ENCODE measurements at places on chromosomes 12 and 14.

- no peak for DNase-seq
Measured at GRCh38 chr12:26058308-26058707, 66.5 kb downstream of the BHLHE41 start.

GRCh38 chr12:30806989-30807694 is 52.4 kb upstream of the CAPRIN2 start:
- DNase-seq, result no peak

- no peak for DNase-seq
Measured at GRCh38 chr12:778615-779014, 26.2 kb downstream of the WNK1 start.

- DNase-seq, result no peak
Measured at GRCh38 chr14:52082903-52083302, 14.0 kb upstream of the NID2 start.

DNA sequence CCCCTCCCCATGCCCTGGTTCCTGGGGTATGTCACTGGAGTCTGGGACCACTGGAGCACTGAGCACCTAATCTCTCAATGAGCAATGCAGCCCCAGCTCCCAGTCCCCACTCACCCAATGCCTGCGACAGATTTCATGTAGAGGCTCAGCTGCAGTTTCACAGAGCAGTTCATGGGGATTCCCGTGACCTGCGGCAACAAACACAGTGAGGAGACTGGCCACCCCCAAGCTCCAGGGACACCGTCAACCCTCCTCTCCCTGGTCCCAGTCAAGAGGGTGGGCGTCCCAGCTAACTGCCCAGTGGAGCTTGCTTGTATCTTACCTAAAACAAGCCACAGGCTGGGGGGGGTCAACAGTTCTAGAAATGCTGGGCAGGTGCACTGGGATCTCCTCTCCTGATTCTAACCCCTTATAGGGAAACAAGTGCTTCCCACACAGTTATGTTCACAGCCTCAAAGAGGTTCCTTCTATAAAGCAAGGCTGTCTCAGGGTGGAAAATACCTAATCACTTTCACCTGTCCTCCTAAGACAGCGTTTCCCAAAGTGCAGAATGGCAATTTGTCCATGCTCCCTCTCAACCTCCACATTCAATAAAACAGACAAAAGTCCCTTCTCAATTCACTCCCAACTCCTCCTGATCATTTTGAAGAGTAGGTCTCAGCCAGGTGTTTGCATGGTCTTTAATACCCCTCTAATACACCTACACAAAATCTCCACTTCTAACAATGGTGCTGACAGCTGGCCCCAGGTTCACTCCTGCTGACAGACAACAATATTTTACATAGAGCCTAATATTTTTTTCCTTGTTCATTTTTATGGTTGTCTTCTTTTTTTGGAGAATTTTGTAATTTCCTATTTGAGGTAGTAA is 68.3 kb downstream of the SCARB1 start:
- DNase-seq, result no peak

- DNase-seq, result no peak
Measured at GRCh38 chr12:24177889-24178288, 228.4 kb upstream of the SOX5 start.

DNA sequence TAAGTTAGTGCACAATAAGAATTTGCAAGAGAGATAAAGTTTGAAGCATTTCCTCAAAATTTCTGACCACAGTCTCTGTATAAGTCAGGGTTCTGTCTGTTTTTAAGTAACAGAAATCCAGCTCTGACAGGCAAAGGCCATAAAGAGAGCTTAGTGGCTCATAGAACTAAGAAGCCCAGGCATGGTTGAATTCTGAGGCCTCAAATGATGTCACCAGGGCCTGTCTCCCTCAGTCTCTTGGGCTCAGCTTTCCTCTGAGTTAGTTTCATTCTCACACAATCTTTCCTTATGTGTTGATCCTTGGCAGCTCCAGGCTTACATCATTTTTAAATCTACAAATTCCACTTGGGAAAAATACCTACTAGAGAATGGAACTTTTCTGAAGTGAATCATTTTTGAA is 173.4 kb upstream of the ATP2B1 start:
- DNase-seq, result no peak

GRCh38 chr14:100747021-100747586 is 20.4 kb downstream of the DLK1 start:
- no peak for DNase-seq

GRCh38 chr14:52067873-52068614 is 815 bp downstream of the NID2 start:
- no peak for DNase-seq

- DNase-seq, result no peak
Measured at GRCh38 chr12:42923583-42923982, 334.0 kb upstream of the PRICKLE1 start.

DNA sequence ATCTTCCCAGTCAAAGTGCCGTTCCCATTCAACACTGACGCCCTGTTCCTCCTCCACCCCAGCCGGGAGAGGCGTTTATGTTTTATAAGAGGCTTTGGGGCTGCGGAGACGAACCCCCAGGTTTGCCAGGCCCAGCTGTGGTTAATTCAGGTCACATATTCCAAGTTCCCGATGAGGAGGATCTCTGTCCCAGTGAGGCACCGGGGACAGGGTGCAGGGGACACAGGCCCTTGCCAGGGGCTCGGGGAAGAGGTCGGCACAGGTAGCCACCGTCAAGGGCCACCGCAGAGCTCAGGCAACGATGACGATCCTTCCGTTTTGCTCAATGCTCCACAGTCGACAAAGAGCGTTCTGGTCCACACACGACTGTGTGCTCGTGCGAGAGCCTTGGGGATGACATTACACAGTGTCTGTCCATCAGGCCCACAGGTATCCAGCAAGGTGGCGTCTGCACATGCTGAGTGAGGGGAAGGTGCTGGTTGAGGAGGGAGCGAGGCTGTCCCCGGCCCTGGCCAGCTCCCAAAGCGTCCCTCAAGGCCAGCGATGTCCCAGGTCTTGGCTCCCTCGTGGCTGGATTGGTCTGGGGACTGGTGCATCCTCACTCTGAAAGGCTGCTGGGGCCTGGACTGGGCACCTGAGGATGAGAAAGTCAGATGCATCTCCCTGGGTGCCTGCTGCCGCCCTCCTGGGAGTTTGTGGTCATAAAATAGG is 189.2 kb upstream of the C14orf180 start:
- no peak for DNase-seq

DNA sequence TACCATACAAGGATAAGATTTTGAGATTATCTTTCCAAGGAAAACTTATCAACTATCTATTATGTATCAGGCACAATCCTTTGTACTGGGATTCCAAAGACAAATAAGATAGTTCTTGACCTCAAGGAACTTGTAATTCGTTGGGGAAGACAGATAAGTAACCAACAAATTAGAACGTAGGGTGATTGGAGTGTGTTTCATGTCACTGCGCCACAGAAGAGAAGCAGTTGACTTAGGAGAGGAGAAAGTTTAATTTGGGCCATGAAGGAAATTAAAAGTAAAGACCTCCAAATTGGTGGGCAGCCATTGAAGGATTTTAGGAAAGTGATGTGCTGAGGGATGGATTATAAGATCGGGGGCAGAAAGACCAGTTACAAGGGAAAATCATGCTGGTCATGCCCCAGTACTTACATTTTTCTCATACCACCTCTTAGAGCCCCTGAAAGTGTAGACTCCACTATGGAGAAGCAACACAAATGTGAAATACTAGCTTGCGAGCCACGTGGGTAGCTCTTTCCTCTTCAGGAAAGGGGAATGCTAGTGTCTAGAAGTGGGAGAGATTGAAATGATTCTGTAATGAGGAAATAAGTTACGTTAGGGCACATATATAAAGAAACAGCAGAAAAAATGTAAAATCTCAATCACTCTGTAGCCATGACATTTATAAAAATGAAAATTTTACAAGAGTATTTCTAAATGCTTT is 148.7 kb downstream of the ETV6 start:
- DNase-seq, result no peak

GRCh38 chr12:97948591-97948990 is 486.0 kb downstream of the RMST start:
- no peak for DNase-seq

GRCh38 chr12:116534311-116535121 is 24.7 kb upstream of the MAP1LC3B2 start:
- no peak for DNase-seq

DNA sequence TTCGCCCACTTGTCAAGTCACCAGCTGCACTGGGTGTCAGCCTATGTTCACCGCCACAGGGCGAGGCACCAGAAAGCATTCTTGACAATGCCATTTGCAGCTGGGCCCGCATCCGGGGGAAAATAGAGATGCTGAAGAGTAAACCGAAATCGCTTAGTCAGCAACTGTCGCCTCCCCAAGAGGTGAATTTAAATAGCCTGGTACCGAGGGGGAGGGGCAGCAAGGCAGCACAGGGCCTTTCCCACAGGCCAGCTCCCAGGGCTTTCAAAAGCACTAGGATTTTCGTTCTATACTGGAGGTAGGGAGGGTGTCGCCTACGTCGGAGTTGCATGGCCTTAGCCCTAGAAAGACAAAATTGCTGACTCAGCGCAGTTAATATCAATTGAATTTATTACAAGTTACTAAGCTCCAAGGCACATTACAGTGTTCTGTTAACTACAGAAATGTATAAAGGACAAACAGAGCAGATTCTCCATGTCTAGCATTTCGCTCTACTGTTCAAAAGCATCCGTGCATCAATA is 4.3 kb downstream of the IRF2BPL start:
- no peak for DNase-seq

DNA sequence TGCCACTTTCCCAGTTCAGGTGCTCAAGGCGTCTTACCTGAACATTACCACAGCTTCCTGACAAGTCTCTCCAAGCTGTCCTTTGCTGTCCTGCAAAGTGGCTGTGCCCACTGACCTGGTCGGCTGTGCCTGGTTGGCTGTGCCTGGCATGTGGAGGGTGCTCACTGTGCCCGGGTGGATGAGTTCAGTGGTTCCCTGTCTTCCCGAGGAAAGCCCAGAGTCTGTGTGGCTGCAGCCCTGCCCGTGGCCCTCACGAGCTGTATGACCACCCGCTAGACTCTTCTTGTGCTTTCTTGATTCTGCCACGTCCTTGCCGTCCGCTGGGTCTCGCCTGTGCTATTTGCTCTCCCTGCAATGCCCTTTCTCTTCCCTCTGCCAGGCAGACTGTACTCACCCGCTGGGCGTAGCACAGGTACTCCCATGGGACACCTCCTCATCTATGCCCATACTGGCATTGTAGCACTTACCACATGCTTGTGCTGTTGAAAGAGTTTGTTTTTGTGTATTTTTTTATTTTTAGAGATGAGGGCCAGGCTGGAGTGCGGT is 95.9 kb downstream of the TSPAN9 start:
- DNase-seq, result no peak

DNA sequence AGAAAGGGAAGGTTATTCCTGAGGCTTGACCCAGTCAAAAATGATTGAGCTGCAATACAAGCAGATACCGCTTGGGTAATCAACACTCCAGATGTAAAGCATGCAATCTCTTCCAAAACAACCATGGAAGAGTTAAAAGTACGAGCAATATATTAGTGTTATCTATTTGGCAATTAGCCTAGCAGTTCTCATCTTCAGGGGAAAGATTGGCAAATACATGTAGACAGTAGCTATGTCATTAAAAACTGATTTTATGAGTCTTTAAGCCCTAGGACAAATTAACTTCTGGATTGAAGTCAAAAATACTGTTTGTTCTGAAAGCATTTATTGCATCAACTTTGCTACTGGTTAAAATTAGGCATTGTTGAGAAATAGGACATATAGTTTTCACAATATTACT is 9.3 kb upstream of the GYS2 start:
- no peak for DNase-seq

GRCh38 chr14:25231004-25231403 is 181.1 kb upstream of the STXBP6 start:
- DNase-seq, result no peak

DNA sequence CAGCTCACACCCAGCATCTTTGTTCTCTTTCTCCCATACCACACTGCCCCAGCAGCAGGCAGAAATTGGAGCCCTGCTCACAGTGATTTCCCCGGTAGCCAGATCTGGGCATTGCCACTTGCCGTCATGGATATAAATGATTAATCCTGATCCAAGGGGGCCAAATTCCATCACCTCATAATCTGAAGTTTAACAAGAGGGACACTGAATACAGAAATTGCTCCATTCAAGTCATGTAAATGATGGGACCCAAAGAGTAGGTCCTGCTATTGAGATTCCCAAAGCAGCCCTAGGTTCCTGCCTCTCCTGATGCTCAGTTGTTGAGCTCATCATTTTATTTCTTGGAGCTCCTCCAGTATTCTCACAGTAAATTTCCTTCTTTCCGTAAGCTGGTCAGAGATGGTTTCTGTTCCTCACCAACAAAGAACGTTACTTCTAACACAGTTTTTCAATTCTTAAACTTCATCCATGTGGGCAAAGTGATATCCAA is 11.7 kb downstream of the ITPR2 start:
- no peak for DNase-seq

DNA sequence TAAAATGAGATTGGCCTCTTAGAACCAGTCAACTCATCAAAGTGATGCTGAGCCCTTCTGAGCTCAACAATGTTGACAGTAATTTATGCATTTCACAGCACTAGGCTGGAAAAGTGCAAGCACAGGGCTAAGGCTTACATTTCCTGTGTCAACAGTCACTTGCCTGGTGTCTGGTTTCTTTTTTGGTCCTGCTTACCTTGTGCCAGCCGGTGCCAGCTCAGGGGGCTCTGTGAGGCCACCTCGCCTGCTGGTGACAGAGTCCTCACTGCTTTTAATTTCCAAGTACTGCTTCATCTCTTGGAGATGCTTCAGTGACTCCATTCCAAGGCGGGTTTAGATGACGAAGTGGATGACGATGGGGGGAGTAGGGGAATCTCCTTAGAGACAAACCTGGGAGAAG is 53.1 kb upstream of the KCNA1 start:
- DNase-seq, result no peak

GRCh38 chr12:39571351-39571750 is 48.3 kb downstream of the ABCD2 start:
- no peak for DNase-seq

DNA sequence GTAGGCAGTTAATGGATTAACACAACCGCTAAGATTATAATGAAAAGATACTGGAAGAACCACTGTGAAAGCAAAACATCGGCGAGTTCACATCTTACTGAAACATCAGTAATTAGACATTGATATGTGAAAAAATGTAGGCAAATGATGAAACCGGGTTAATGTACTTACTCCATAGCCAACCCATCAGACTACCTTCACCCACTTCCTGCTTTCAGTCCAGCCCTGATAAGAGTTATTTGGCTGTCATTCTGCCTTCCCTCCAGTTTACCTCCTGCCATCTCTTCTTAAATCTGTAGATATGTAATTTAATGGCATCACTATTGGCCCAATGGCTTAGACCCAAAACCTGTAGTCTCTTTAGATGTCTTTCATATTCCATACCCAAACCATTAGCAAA is 46.0 kb upstream of the LGR5 start:
- no peak for DNase-seq

GRCh38 chr12:30796891-30797371 is 42.2 kb upstream of the CAPRIN2 start:
- no peak for DNase-seq

GRCh38 chr12:95054206-95054605 is 19.2 kb downstream of the NR2C1 start:
- no peak for DNase-seq

- DNase-seq, result no peak
Measured at GRCh38 chr12:69906411-69907216, 81.6 kb downstream of the MYRFL start.

- DNase-seq, result no peak
Measured at GRCh38 chr12:27427824-27428223, 18.7 kb upstream of the SMCO2 start.
